ENCODE measurements at places on chromosomes 12 and 14.

DNA sequence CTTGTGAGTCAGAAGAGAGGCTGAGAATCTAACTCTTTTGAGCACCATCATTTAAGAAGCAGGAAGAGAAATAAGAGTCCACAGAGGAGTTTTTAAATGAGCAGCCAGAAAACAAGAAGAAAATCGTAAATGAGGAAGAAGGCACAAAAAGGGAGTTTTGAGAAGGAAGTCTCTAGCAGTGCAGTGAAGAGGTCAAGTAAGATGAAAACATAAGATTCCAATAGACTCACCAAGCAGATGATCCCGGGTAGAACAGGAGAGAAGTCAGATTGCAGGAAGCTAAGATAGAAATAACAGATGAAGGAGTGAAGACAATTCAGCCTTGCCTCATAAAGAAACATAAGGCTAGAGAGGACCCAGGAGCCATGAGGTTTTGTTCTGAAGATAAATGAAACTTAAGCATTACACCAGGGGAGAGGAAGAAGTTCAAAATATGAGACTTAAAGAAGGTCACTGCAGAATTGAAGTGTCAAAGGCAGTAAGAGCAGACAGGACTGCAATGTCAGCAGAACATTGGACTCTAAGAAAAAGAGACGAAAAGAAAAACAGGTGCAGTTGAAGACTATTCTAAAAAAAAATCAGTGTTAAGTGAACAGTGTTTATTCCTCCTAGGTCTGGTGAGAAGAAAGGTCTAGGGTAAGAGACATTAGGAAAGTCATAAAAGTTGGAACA lies 229.0 kb downstream of the SEC23A start:
- no peak for DNase-seq

DNA sequence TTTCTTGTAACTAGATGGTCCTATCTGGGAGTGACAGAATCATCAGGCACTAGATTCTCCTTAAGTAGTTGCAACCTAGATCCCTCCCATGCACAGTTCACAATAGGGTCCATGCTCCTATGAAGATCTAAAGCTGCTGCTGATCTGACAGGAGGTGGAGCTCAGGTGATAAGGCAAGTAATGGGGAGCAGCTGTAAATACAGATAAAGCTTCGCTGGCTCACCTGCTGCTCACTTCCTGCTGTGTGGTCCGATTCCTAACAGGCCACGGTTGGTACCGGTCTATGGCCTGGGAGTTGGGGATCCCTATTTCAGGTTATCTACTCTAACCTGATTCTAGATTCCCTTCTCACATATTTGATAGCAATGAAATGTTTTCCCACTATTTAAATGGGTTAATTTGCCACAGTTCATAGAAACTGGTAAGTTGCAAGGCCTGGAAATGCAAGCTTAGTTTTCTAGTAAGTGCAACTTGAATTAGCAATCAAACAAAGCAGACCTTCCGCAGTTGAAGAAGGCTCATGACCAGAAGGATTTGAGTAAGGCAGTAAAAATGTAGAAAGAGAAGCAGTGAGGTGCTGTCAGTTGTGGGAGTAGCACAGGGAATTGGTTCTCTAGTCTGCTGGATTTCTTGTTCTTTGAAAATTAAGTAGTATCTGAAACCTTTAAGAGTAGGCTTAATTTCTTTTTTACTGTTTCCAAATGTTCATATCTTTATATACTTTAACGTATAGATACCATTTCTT lies 332.3 kb downstream of the EGLN3 start:
- no peak for DNase-seq

GRCh38 chr14:42334931-42335330 lies 728.3 kb downstream of the LRFN5 start:
- DNase-seq: no peak

DNA sequence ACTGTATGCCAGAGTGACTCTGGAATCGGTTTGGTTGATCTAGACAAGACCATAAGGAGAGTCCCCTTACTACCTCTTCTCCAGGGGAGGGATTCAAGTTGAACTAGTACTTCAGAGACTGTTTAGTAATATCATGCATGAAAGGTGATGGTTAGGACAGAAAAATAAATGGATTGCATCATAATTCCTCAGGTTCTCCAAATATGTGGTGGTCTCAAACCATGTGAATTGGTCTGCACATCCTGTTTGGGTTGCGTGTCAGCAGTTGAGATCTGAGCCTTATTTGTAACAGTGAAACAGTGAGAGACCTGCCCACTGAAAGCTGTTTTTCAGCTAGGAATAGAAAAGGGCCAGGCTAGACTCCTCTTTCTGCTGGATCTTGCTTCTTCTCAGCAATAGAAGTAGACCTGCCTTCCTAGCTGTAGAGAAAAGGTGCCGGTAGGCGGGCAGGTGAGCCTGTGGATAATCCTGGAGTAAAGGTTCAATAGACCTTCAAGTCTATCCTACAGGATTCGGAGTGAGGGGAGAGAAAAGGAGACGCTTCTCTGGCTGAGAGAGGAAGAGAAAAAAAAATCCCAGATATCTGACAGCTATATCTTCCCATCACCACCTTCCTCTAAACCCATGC lies 258.5 kb upstream of the E2F7 start:
- no peak for DNase-seq

- peak; percentile 25 for DNase-seq
These were observed 300.0 kb downstream of the AEBP2 start for GRCh38 chr12:19739195-19739776.

DNA sequence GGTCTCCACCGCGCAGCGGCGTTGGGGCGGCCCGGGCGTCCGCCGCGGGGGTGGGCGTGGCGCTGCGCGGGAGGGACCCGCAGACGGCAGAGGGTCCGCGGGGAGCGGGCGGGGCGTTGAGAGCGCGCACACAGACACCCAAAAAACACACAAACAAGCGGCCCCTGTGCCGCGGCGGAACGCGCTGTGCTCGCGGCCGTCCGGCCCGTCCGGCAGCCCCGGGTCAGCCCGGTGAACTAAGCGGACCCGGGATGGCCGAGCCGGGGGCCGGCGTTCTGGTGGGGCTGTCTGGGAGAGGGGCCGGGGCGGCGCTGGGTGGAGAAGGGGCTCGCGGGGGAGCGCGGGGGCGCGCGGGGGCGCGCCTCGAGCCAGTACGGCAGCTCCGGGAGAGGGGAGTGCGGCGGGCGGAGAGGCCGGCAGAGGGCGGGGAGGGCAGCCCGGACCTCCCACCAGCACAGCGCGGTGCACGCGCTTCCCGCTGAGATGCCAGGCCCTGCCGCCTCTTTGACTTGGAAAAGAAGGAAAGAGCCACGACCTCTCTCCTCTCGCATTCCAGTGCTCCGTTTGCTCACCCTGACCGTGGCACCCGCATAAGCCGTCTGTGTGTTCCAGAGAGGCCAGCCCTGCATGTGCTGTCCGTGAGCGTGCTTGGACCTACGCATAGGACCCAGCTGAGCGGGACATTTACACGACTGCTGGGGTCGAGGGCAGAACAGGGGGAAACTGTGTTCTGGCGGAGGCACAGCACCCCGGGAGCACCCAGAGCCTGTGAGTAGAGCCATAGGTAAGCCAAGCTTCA lies 10.3 kb downstream of the SLC6A12 start:
- peak; percentile 52 for DNase-seq

GRCh38 chr12:68374307-68374982 lies 42.3 kb upstream of the MDM1 start:
- no peak for DNase-seq

All from D721Med (cell line).